ENCODE measurements at places on chromosomes 7 and 10.

GRCh38 chr7:33624215-33624614, 281.1 kb upstream of the BMPER start:
- no peak for DNase-seq

DNA sequence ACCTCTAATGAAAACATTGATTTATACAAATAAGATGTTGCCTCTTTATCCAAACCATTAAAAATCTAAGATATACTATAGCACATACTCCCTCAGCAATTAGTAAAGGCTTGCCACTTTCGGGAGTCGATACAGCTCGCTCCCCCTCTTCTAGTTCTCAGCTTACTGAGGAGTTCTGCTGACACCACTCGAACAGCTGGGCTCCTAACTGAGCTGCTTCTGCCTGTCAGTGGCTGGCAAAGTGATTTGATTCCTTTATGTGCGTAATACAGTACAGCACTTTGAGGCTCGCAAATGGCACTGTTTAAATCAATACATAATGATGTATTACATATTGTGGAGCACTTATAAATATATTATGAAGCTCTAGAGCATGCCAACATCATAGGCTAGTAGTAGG, 241.8 kb downstream of the CREB5 start:
- peak; percentile 20 for DNase-seq

- no peak for DNase-seq
These were observed 126.1 kb downstream of the AOAH start for GRCh38 chr7:36598054-36598674.

DNA sequence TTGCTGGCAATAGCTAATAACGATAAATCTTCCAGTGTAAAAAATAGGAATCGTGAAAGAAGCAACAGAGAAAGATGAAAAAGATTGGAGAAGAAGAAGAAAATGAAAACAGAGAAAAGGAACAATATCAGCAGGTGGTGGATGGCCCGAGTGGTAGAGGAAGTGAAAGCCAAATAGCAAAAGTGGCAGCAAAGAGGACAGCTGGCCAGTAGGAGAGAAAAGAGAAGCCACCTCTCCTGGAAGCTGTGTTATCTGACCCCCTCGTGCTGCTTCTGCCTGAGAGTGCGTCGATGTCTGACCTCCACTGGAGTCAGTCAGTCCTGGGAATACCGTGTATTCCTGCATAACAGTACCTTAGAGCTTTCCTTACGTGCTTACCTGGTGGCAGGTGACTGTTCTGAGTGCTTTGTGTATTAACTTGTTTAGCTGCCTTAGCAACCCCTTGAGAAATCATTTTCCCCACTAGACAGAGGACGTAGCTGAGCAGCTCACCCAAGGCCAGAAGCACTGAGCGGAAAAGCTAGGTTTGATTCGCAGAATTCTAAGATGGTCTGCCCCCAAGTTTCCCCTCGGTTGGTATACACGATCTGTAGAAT, 88.3 kb downstream of the CHN2 start:
- no peak for DNase-seq

GRCh38 chr10:70815504-70816219, at the start of gene SGPL1:
Gene SGPL1 (plus strand): TSS chr10:70815948. CDS start chr10:70816854, 906 bp downstream.
- DNase-seq, result peak; percentile 92

DNA sequence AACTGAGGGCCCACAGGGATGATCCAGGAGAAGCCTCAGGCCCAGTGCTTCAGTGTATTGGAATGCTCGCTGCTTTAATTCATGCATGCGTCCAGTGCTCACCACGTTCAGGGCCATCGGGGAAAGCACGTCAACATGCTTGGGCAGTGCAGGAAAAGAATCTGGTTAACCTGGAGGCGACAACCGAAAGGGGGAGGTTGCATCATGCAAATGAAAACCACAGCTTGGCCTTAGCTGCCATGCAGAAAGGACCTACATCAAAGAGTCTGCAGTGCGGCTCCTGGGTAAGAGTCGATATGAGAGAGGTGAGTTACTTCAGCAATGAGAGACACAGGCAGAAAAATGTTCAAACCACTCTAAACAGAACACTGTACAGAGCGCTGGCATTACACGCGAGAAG, 440.1 kb downstream of the KCNMA1 start:
- DNase-seq, result no peak

GRCh38 chr10:96960872-96961271, 128.8 kb downstream of the LCOR start:
- DNase-seq, result no peak

GRCh38 chr10:43962346-43963191, 313.9 kb upstream of the ZNF32 start:
- DNase-seq, result no peak

- DNase-seq, result no peak
These were observed 56.9 kb downstream of the HIBADH start for GRCh38 chr7:27605689-27606269.

- no peak for DNase-seq
These were observed 10.2 kb downstream of the HIBADH start for GRCh38 chr7:27652518-27652917.

DNA sequence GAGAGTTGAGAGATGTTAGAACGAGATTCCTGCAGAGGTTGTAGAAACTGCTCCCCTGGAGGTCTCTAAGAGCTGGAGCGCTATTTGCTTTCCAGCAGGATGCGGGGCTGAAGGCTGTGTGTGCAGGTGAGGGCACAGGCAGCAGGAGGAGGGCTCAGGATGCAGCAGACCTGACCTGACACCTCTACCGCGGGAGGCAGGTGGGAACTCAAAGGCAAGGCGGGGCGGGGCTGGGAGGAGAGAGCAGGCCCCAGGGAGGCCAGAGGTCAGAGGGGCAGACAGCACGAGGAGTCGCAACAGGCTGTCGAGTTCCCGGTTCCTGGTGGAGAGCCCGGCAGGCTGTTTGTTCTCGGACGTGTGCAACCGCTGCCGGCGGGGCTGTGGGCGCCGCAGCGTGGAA, 7.9 kb upstream of the CRTAC1 start:
- peak; percentile 70 for DNase-seq

- DNase-seq, result peak; percentile 40
These were observed 7.9 kb downstream of the HSPB1 start for GRCh38 chr7:76310102-76310957.

DNA sequence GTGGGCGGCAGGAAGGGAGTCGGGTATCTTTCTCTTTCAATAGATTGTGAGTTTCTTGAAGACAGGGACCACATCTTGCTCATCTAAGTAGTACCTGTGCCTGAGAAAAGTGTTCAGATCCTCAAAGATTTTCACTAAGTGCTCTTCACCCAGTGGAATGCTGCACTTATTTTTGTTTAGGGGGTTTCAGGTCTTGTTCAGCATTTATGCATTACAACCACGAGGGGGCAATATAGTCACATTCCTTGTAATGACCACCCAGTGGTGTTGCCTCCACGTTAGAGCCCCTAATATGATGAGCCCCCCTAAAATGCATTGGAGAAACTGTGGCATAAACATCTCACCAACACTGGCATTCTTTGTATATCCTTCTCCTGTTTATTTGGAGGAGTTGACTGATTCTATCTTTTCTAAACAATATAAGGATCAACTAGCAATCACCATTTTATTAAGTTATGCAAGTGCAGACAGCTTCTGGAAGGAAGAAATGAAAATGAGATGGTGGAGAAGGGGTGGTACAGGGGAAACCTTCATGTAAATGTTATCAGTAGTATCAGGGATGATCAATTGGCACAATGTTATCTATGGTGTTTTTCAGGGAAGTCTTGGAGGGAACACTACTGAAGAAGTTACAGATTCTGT, 3.1 kb upstream of the PAPSS2 start:
- no peak for DNase-seq

DNA sequence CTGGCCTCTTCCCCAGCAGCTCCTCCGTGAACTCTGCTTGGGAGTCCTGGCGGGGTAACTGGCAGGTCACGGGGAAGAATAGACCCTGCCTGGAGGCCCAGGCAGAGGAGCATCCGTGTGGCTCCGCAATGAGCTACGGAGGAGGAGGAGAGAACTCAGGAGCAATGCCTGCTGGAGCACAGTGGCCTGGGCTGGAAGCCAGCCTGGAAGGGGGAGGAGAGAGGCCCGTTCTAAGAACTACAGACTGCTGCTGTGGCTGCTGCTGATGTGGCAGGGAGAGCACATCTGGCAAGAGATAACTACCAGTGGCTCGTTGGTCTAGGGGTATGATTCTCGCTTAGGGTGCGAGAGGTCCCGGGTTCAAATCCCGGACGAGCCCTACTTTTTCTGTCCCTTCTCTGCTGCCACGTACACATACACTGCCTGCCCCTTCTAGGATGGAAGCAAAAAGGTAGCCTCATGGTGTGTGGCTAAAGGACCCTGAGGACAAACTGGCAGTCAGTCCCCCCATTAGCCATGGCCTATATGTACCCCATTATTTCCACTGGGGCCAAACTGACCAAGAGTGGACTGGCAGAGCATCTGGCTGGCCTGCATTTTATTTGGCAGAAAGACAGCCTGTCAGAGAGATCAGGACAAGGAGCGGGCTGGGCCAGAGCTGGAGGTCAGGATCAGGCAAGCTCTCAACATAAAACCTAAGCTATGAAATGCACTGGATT, 7.7 kb upstream of the OPN1SW start:
- DNase-seq, result no peak

DNA sequence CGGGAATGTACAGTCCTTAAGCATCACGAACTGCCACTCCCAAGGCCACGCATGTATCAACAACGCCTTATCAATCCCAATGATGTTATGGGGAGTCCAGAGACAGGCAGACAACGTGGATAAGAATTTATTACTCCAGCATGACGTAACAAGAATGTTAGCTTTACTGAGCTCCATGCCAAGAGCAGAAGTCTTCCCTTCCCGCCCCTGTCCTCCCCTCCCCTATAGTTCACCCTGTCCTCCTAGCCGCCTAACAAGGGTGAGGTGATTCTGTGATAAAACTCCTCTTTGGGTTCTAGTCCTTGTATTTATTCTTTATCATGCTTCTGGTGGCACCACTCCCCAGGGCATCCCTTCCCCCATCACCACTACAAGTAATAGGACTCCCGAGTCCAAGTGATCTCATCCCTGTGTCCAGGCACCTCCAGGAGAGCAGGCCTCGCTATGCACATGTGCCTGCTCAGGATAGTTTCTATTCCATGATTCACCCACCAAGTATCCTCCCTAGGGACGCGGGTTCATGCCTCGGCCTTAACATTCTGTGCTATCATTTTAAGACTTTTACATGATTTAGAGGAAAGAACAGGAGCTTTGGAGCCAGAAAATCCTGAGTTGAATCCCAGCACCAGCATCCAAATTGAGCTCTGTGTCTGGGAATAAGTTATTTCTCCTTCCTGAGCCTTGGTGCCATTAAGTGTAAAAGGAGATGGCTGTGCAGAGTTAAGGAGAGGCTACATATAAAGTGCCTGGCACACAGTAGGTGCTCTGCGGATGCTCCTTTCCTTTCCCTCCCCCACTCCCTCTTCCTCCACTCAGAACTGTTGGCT, 15.4 kb downstream of the GSDME start:
- DNase-seq, result no peak

DNA sequence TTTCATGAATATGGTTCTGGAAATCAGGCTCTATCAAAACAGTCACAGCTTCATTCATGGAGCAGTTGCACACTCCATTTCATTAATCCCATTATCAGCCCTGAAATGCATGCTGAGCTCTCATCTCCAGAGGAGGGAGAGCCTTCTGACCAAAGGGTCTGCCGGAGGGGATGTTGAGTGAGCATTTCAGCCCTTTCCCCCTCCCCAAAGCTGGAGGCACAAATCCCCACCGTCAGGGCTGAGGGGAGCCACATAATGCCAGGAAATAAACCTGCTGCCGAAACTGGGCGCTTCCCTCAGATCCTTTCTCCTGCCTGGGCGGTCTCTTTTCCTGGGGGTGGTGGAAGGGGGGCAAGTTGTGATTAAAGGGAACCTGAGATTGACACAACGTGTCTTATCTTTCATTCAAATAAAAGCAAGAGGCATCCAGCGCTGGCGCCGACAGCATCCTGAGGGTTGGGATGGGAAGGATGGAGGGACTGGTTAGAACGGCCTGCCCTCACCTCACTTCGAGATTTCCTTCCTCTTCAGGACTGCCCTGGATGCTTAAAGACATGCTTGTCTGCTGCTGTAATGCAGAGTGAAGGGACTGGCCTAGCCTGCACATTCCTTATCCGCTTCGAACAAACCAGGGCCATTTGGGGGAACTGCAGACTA, 71.6 kb downstream of the TLL2 start:
- DNase-seq, result no peak

DNA sequence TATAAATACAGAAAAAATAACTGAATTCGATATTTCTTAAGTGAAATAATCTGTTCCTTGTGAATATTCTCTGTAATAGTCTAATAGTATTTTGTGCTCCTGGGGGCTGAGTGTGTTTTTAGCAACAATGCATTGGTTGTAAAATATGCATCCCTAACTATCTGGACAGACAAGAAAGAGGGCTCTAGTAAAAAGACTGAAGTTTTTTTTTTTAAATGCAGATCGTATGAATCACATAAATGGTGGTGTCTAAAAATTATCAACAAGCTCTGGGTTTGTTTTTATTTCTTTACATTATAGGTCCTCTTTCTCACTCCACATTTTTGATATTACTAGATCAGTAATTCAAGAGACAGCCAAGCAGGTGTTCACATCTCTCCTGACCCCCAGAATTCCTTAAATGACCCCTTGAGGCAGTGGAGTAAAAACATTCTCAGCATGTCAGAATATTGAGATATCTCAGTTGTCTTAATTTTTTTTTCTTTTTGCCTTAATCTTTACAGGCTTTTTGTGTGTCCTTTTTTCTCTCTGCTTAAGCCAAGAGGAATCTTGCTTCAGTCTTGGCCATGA, 18.2 kb downstream of the ARID5B start:
- no peak for DNase-seq

DNA sequence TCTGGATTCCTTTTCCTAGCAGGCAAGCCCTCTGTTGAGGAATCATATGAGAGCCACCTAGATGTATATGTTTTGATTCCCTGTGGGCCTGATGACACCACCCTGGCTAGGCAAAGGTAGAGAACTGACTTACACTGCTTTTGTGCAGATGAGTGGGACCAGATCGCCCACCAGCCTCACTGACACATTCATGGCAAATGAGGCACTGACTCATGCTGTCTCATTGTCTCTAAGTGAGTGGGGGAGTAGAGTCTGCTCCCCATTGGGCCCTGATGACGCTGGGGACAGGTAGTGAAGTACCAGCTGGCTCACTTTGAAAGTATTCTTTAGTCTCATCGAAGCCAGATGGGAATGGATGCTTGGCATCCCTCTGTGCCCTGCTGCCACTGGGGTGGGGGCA, 326.3 kb downstream of the ABCA13 start:
- no peak for DNase-seq

DNA sequence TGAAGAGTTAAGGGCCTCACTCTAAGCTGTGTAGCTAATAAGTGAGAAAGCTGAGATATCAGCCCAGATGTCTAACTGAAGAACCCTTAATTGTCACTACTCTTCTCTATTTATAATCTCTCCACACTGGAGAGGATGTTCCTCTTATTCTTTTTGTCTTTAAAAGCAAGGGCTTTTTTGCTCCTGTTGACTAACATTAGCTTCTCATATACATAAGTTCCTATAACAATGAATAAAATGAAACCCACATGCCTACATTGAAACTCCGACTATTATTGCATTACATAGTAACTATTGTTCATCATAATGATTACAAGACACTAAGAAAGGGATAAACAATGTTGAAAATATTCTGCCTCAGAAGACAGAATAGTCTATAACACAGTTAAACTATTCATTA, 67.1 kb downstream of the GNAT3 start:
- DNase-seq, result no peak

Measured in glutamatergic neuron (in vitro differentiated cells).